ENCODE measurements at places on chromosomes 2 and 18. TPM values are rescaled to one million over a fixed set of nuclear protein-coding genes. Genes with fewer than 3 reads are reported as not detected.

The PDE11A gene
- 0.08 TPM for total RNA-seq

The GALNT13 gene
- total RNA-seq = 0.91 TPM

The DNAH7 gene
- 0.77 TPM for total RNA-seq

The GALNT14 gene
- total RNA-seq = not detected

The ACADL gene
- total RNA-seq = 3.4 TPM

The LCT gene
- total RNA-seq = not detected

The ABCB11 gene
- total RNA-seq = 0.47 TPM

The TMEM17 gene
- total RNA-seq = 1.8 TPM

The CD207 gene
- total RNA-seq = 0.23 TPM

The IMP4 gene
- 54.2 TPM for total RNA-seq

The LHCGR gene
- not detected for total RNA-seq

The TNFAIP6 gene
- 1.1 TPM for total RNA-seq

The IL36G gene
- total RNA-seq = not detected
